Stimulated activated CD8-positive, alpha-beta memory T cell treated with anti-CD3 and anti-CD28 coated beads, Interleukin-2, amount 100 ng/mL, for 48 hours (primary cell): ENCODE measurements at places on chromosomes 7 and 10.
A peak's percentile ranks its signal among the peaks of the same experiment; 100 is the strongest.

DNA sequence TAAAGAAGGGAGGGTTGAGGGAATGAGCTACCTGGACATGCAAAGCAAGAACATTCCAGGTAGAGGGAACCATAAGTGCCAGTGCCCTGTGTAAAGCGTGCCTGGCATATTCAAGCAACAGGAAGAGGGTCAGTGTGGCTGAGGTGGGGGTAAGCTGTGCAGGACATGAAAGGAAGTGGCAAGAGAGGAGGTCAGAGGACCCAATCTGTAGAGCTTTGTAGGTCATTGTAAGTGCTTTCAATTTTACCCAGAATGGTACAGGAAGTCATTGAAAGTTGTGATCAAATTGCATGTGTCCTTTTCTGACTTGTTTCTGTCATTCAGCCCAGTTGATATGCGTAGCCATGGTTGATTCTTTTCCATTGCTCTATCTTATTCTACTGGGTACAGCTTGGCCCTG is 156.6 kb downstream of the NOC3L start:
- DNase-seq, result no peak

DNA sequence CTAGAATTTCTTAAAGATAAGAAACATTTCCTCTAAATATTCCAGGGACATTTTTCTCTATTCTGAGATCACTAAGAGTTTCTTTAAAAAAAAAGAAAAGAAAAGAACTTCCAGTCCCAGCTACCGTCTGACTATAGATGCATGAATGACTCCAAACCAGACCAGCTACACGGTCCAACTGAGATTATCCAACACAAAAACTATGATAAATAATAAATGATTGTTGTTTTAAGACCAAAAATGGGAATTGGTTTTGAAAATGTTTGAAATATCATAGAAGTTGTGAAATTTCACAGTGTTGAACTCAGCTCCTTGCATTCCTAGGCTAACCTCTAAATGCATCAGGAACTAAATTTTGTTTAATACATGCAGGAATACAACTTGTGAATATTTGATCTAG is 1619.6 kb upstream of the LRRTM3 start:
- no peak for DNase-seq

DNA sequence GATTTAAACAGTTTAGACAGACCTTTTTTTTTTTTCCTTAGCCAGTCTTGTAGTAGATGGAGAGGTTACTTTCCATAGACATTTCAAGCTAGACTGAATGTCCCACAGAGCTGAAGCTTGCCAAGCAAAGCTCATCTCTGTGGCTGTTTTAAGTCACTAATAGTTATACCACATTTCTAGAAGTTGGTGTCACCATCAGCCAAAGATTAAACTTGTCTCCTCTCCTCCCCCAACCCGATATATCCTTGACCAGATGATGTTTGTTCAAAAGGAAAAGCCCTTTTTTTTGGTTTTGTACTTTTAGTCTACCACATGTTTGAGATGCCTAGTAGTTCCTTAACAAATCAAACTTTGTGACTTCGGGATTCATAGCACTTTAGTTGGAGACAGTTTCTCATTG is 66.1 kb downstream of the ADD3 start:
- no peak for DNase-seq

GRCh38 chr10:17010363-17011145 is 119.1 kb downstream of the CUBN start:
- no peak for DNase-seq

GRCh38 chr10:24920907-24921881 is 31.2 kb downstream of the PRTFDC1 start:
- DNase-seq, result peak; percentile 40

DNA sequence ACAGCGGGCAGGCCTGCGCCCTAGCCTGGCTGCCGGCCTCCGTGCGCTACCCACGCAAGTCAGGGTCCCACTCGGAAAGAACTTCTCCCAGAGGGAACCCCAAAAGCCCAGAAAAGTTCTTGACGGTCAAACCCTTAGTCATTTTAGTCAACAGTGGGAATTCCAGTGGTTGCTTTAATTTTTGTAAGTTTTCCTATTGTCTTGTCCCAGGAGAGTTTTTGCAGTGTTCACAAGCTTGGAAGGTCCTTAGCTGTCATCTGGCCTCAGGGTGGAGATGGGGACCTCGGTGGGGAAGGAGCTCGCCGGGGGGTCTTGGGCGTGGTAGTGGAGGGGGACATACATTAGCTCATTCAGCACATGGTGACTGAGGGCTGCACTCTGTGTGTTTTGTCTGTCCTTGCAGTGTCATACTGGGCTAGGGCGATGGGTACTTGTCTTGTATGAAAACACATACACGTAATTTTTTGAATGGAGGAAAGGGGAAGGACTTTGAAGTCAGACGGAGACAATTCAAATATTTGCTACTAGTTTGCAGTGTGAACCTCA is 736 bp downstream of the MINDY4 start:
- DNase-seq, result no peak
